ENCODE measurements at places on chromosomes 7 and 10.
A peak's percentile ranks its signal among the peaks of the same experiment; 100 is the strongest.

GRCh38 chr10:126177417-126178030, 210.8 kb downstream of the ADAM12 start:
- DNase-seq = no peak

DNA sequence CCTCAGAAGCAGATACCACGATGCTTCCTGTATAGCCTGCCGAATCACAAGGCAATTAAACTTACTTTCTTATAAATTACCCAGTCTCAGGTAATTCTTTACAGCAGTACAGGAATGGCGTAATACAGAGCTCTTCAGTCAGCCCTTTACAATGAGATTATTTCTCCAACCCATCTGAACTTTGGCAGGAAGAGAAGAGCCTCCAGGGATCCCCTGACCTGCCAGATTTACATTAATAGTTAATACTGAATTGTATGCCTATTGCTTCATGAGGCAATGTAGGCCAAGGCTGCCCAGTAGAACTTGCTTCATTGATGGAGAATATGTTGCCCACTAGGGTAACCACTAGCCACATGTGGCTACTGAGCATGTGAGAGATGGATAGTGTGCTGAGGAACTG, 608.7 kb downstream of the SH2D4B start:
- no peak for DNase-seq

DNA sequence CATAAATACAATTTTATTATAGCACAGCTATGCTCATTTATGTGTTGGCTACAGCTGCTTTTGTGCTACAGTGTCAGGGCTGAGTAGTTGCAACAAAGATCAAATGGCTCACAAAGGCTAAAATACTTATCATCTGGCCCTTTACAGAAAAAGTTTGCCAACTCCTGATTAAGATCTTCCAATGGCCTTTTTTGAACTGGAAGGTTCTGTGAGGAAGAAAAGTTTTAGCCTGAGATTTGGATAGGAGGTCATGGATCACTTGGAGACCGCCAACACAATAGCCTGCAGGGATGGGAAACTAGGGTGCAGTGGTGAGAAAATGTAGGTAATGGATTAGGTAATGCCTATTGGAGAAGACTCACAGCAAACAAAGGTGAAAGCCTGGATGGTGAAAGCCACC, 169.8 kb downstream of the NOC3L start:
- no peak for DNase-seq

GRCh38 chr10:53276797-53277196, 504.2 kb upstream of the MBL2 start:
- no peak for DNase-seq

GRCh38 chr7:31692451-31692850, 5.4 kb downstream of the PPP1R17 start:
- no peak for DNase-seq

DNA sequence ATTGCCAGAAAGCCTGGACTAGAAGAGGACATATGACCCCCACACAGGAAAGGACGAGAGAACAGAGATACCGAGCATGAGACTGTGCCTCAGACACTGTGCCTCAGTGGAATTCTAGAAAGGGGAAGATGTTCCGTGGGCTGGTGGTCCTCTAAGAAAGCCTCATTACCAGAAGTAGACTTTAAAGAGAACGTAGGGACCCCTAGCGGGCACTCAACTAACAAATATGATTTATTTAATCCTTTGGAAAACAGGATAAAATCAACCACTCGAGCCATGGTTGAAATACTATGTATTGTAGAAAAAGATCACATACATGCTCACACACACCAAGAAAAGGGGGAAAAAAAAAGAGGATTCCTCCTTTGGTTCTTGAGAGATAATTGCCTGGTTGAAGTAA, 701.2 kb upstream of the SORCS1 start:
- no peak for DNase-seq

DNA sequence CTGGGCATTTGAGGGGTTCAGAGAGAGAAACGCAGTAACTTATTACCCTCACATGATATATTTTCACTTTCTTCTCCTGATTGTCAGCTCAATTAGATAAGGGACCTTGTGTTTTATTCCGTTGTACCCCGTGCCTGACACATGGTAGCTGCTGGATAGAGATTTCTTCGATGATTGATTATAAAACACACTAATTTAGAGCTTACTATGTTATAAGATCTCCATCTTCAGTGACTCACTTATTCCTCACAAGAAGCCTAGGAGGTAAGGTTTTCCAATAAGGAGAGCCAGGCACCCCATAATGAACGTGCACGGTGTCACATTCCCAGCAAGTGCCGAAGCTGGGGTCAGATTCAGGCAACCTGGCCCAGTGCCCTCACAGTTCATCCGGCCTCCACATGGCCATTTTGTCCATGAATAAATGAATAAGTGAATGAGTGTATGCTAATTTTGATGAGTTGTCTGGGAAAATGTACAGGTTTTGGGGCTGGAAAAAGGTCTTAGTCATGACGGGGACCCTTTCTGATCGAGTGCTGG, 138.1 kb upstream of the CDCA7L start:
- DNase-seq = no peak

- DNase-seq = no peak
Observed at GRCh38 chr7:108112683-108113082, 17.5 kb downstream of the LAMB4 start.

GRCh38 chr7:81162771-81163525, 244.1 kb upstream of the SEMA3C start:
- DNase-seq = no peak

DNA sequence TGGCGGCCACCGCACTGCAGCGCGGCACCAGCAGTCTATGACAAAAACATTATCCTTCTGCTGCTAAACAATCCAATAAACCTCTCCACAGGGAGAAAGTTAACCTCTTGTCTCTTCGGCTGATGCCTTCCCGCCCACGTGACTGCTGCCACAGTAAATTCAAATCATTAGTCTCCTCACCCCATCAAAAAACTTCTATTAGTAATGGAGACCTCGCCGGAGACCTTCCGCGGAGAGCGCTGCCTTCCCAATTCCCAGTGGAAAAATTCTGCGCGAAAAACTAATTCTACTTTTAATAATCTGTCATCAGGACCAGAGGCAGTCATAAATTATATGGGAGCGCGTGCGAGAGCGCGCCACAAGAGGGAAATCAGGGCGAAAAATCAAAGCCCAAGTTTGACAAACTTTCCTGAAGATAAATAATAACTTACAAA, 90.0 kb upstream of the PAX2 start:
- DNase-seq = no peak

DNA sequence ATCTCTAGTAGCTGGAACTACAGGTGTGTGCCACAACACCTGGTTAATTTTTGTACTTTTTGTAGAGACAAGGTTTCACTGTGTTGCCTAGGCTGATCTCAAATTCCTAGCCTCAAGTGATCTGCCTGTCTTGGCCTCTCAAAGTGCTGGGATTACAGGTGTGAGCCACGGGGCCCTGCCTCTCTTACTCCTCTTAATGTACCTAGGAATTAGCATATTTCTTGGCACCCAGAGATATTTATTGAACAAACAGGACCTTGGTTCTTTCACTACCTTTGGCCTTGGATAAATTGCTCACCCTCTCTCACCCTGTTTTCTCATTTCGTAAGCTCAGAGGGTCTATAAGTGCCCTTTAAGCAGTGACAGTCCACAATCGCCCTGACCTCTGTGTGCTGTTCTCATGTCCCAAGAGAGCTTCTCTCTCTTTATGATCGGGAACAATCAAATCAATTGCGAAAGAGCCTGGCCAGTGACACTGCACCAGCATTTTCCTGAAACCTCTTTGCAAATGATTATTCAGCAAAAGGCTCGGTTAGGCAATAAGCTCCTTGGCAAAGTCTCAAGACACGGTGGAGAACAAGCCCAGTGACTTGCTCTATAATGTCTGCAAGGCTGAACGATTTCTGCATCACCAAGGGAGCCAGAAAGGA, 117.7 kb downstream of the APBB1IP start:
- DNase-seq = no peak

GRCh38 chr10:60444494-60445064, 54.9 kb upstream of the ANK3 start:
- DNase-seq = no peak

DNA sequence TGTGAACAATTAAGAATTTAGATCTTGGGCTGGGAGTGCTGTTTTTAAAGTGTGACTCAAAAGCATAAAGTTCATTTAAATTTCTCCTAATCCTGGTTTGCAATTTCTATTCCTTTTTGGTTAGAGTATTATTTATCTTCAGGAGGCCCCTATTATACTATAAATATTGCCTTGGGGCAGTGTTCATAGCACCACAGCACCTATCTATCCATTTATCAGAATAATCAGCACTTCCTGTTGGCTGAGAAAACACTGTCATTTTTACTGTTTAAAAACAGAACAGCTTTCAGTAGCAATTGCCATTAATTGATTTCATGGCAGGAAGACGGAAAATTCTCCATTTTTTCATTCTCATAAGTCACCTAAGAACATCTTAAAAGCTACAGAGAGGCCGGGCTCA, 111.4 kb downstream of the KIAA1217 start:
- DNase-seq = no peak

GRCh38 chr7:45024126-45024744, 24.2 kb downstream of the CCM2 start:
- DNase-seq = no peak

- DNase-seq = no peak
Observed at GRCh38 chr7:128910569-128910945, at the start of gene KCP. TSS of gene KCP (minus strand) at chr7:128910709. CDS start at chr7:128910676, 33 bp downstream.

DNA sequence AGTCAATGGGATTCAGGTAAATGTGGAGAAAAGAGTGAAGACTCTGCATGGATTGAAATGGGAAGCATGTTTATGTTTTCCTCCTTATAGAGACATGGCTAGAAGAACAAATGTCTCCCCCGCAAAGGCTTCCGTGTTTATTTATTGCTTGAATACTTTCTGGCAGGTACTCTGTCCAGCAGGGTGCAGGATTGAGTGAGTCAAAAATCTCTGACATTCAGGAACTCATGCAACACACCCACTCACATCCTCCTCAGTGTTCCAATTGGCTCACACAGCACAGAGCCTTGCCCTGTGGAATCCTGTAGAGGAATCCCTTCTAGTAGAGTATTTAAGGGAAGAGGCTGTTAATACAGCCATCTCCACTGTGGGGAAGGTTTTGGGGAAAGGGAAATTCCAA, 290.3 kb upstream of the VWC2 start:
- no peak for DNase-seq

DNA sequence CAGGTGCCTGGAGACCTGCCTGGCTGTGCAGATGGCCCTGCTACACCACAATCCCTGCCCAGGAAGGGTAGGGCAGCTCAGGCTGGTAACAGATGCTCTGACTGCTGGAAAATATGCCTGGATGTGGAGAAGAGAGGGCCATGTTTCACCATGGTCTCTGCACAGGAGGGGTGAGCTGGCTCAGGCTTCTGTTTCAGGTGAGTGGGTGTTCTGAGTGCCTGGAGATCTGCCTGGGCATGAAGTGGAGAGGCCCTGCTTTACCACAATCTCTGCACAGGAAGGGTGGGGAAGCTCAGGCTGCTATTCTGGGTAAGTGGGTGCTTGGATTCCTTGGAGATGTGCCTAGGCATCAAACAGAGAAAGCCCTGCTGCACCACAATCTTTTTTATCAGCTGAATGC, 350.1 kb downstream of the KIF20B start:
- DNase-seq = no peak

- no peak for DNase-seq
Observed at GRCh38 chr7:20542594-20542993, 72.9 kb upstream of the ABCB5 start.

- no peak for DNase-seq
Observed at GRCh38 chr7:8627325-8627724, 193.9 kb downstream of the NXPH1 start.

- DNase-seq = no peak
Observed at GRCh38 chr10:89540420-89540949, 5.1 kb upstream of the SLC16A12 start.

- DNase-seq = no peak
Observed at GRCh38 chr7:146683439-146683838, 566.8 kb downstream of the CNTNAP2 start.

- no peak for DNase-seq
Observed at GRCh38 chr7:127863082-127863481, 168.2 kb downstream of the LRRC4 start.

- DNase-seq = no peak
Observed at GRCh38 chr7:141738592-141739013, 445 bp downstream of the SSBP1 start.

- DNase-seq = no peak
Observed at GRCh38 chr10:29304264-29304994, 15.6 kb downstream of the LYZL1 start.

GRCh38 chr10:71769279-71769823, 4.0 kb downstream of the VSIR start:
- DNase-seq = no peak

- no peak for DNase-seq
Observed at GRCh38 chr7:945556-946255, 8.8 kb downstream of the ADAP1 start.

DNA sequence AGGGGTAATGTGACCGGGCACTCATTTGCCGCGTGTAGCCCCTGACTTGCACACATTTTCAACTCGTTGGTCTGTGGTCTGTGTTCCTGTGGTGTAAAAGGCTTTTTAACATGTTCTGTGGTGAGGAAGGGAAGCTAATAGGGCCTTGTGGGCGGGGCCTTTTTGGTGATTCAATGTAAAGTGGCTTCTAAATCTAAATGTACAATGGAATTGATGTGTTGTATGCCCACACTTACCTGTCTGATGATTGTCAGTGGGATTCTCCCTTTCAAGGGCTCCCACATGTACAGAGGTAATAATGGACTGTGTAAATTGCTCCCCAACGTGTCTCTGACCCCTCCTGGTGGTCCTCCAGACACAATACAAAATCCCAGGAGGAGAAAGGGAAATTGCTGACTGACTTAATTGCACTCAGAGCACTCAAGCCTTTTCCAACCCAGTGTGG, 43.1 kb upstream of the GATAD1 start:
- DNase-seq = peak; percentile 7

- no peak for DNase-seq
Observed at GRCh38 chr10:26697922-26698608, 564 bp downstream of the PDSS1 start.

GRCh38 chr10:95793401-95794045, 37.6 kb downstream of the ENTPD1 start:
- DNase-seq = no peak

- no peak for DNase-seq
Observed at GRCh38 chr7:41882745-41883420, 180.0 kb upstream of the INHBA start.

GRCh38 chr7:55405856-55406541, 40.9 kb downstream of the LANCL2 start:
- no peak for DNase-seq

GRCh38 chr7:70183278-70183677, 585.0 kb downstream of the AUTS2 start:
- no peak for DNase-seq

DNA sequence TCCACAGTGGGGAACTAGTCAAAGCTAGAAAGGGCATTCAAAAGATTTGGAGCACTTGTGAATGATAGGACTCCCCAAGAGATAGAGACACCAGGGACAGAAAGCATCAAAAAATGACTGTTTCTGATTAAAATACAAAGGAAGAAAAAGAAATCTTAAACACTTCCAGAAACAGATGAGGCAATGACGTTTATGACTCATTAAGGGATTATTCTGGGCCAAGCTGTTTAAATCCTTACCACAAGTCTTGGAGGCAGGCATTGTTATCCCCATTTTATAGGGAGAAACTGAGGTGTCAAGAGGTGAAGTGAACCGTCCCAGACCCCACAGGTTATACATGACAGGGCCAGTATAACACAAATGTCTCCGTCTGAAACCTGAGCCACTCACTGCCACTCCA, 68.3 kb upstream of the AMPH start:
- no peak for DNase-seq
